A549 treated with dexamethasone at 1 μM for 4 hours (cell line): ENCODE measurements at places on chromosomes 13 and 19. TPM values are rescaled to one million over a fixed set of nuclear protein-coding genes. Genes with fewer than 3 reads are reported as not detected.

PRR19 gene
- total RNA-seq = 3.4 to 4.5 TPM (median 3.6 TPM) in 5 replicates

C19orf81 gene
- total RNA-seq = 5.2 to 7.6 TPM (median 6.2 TPM) in 5 replicates

KIR2DL3 gene
- total RNA-seq = not detected in 5 replicates

FFAR2 gene
- 0.03 to 0.06 TPM (median 0.04 TPM) in 4 of 5 replicates, not detected in the other for total RNA-seq

NTN5 gene
- total RNA-seq = 0.07 to 0.29 TPM (median 0.19 TPM) in 5 replicates

REX1BD gene
- 38.3 to 52.4 TPM (median 45.9 TPM) in 5 replicates for total RNA-seq

FPR3 gene
- not detected in 5 replicates for total RNA-seq

ZNF625 gene
- not detected in 5 replicates for total RNA-seq

NPAS1 gene
- 4.8 to 7.5 TPM (median 5.8 TPM) in 5 replicates for total RNA-seq

LIG4 gene
- total RNA-seq = 4.3 to 5.1 TPM (median 4.8 TPM) in 5 replicates

CYP4F8 gene
- not detected in 5 replicates for total RNA-seq

KLHL1 gene
- not detected in 5 replicates for total RNA-seq

GNA15 gene
- 0.04 to 0.09 TPM (median 0.08 TPM) in 5 replicates for total RNA-seq

FFAR1 gene
- 0.06 TPM in 1 of 5 replicates, not detected in the others for total RNA-seq

DOCK6 gene
- total RNA-seq = 8.6 to 10.8 TPM (median 8.9 TPM) in 5 replicates

CCL25 gene
- total RNA-seq = not detected in 5 replicates

PSG1 gene
- total RNA-seq = 0.08 to 0.45 TPM (median 0.23 TPM) in 5 replicates

NXNL1 gene
- not detected in 5 replicates for total RNA-seq

ZNF429 gene
- total RNA-seq = not detected in 5 replicates

MARK4 gene
- total RNA-seq = 8.6 to 11.7 TPM (median 9.8 TPM) in 5 replicates

SERTAD1 gene
- total RNA-seq = 24.4 to 31.9 TPM (median 26.1 TPM) in 5 replicates

CHAMP1 gene
- 19.8 to 29.7 TPM (median 26.6 TPM) in 5 replicates for total RNA-seq

MTUS2 gene
- 0.01 TPM in 2 of 5 replicates, not detected in the others for total RNA-seq

SIGLEC8 gene
- total RNA-seq = not detected in 5 replicates

CBLC gene
- 0.06 TPM in 1 of 5 replicates, not detected in the others for total RNA-seq

ENOX1 gene
- total RNA-seq = 2.0 to 3.1 TPM (median 2.3 TPM) in 5 replicates

GPR12 gene
- not detected in 5 replicates for total RNA-seq

CLEC17A gene
- total RNA-seq = not detected in 5 replicates

ZNF573 gene
- total RNA-seq = 1.8 to 3.4 TPM (median 2.4 TPM) in 5 replicates

ZNF723 gene
- not detected in 5 replicates for total RNA-seq

LMTK3 gene
- 2.2 to 5.3 TPM (median 4.8 TPM) in 5 replicates for total RNA-seq

MRPL4 gene
- 54.3 to 76.4 TPM (median 69.8 TPM) in 5 replicates for total RNA-seq

CYP4F12 gene
- total RNA-seq = 1.6 to 2.8 TPM (median 2.1 TPM) in 5 replicates
